WTC11 (cell line): ENCODE measurements at places on chromosomes 2 and 18.

- no peak for DNase-seq
These were observed 140.0 kb downstream of the AGPS start for GRCh38 chr2:177532567-177532966.

DNA sequence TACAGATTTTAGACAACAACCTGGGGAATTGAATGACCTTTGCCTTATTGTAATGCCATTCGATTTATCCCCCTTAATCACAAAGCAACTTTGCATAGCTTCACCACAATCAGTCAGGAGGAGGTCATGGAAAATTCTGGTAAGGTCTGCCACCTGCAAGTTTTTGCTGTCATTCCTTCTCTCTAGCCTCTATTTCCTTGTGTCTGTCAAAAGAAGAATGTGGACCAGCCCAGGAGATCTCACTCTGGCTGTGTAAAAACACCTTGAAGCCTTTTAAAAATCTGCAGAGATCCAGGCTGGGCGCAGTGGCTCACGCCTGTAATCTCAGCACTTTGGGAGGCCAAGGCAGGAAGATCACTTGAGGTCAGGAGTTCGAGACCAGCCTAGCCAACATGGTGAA is 74.1 kb upstream of the BZW1 start:
- no peak for DNase-seq

DNA sequence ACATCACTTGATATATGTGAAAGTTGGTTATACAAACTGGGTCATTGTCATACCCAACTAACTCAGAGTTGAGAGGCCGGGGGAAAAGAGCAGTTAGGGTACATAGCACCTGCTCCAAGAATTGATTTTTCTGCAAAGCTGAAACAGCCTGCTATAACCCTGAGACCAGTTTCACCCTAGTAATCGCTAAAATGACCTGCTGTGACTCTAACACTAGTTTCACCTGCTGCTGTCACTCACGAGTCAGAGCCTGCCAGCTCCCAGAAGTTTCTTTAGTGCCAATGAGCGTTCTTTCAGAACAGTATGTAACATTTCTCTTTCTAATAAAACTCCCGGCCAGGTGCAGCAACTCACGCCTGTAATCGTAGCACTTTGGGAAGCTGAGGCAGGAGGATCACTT is 28.0 kb downstream of the SRSF7 start:
- no peak for DNase-seq

- DNase-seq, result no peak
These were observed 246.0 kb upstream of the LYPD1 start for GRCh38 chr2:132915812-132916549.

GRCh38 chr18:50870138-50870845 is 8.6 kb upstream of the ME2 start:
- no peak for DNase-seq

DNA sequence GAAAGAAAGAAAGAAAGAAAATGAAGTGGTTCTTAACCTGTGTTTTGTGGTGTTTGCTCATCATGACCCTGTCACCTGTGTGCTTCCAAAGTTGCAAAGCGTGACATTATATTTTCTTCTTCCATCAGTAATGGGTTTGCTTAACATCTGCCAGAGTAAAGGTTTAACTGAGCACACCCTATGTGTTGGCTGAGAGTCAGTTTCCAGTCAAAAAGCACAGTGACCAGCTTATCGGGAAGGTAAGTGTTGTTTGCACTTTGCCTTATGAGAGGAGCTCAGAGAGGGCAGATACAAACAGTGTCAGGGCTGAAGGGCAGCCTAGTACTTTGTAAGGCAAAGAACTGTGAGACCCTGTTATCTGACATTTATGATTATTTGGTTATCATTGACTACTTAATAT is 406.2 kb upstream of the CWC22 start:
- DNase-seq, result no peak

- DNase-seq, result no peak
These were observed 137.4 kb upstream of the ALKAL2 start for GRCh38 chr2:425243-425642.

GRCh38 chr2:16655905-16656642 is 9.6 kb downstream of the CYRIA start:
- no peak for DNase-seq

DNA sequence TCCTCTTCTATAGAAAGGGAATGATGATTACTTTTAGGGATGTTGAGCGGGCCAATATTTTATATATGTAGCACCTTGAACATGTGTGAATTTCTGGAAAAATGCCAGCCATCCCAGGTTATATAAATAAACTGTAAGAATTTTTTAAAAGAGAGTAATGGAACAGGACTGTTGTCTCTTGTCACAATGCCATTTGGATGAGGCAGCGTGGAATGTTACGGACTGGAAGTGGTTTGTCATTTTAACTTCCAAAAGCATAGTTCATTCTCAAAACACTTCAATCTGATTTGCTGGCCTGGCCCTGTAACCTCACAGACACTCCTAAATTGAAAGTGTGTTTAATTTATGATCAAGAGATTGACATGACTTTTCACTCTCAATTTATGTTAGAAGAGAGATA is 70.8 kb downstream of the TPGS2 start:
- no peak for DNase-seq

DNA sequence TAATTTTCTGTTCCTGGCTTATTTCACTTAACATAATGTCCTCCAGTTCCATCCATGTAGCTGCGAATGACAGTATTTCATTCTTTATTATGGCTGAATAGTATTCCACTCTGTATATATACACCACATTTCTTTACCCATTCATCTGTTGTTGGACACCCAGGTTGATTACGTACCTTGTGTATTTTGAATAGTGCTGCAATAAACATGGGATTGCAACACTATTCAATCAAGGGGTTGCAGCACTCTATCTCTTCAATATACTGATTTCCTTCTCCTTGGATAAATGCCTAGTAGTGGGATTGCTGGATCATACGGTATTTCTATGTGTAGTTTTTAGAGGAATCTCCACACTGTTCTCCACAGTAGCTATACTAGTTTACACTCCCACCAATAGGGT is 61.3 kb downstream of the THADA start:
- DNase-seq, result no peak

GRCh38 chr2:43376523-43377198 is 150.3 kb upstream of the ZFP36L2 start:
- DNase-seq, result no peak

GRCh38 chr2:233418761-233419546 is 64.7 kb downstream of the DGKD start:
- no peak for DNase-seq

DNA sequence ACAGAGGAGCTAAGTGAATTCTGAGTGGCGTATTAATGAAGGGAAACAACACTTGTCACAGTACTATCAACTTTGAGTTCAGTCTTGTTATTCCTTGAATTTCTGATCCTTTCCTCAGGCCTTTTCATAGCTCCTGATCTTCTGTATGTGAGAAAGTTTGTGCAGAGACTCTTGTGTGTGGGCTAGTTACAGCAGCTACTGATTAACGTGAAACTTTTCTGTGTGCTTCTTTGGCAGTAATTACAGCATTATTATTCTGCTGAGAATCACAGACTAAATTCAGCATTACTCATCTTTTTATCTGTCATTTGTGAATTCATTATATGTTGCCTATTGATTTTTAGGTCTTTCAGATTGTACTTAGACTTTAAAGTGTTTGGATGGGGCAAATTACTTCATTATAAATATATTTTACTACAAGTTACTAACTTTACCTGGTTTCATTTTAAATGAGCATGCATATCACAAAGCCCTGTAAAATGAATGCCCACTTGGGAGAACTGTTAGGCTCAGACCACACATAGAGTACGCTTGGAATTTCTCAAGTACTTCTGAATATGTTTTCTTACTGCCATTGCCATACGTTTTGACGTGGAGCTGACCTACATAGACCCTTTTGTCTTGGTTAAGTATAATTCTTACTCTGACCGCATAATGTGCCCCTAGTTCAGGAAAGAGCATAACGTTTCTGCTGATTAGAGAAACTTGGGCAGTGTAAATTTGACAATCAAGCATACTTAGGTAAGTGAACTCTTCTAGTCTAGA is 36.2 kb downstream of the CREB1 start:
- no peak for DNase-seq

DNA sequence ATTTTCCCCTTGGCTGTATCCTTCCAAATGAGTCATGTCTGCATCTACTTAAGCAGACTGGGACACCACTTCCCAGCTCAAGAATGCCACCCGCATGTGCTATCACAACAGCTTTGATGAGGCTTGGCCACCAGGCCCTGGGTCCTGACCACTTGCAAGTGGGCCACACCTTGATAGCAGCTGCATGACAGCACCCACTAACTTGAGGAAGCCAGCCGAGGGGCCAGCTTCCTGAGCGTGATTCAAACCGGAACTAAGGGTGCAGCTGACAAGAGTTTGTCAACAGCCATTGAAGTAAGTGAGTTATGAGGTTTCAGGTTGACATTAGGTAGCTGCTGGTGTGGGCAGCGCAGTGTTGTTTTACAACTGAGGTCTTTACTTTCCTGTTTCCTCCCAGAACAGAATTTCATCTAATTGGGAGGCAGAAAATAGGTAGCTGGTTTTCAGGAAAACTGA is 54.4 kb downstream of the EPHA4 start:
- DNase-seq, result no peak

DNA sequence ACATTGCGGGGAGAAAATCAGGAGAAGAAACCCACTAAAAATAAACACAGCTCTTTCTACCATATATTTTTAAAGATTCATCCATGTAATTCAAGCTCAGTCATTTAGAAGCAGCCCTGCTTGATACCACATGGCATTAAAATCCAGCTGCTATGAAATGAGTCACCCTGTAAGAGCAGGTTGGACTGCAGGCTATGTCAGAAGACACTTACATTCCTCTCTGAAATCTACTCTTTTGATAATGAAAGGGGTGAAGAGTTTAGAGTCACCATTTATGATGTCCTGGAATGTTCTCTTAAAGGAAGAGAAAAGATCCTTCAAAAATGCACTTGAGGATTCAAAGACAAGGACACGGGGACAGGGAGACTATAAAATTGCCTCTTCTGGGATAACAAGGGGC is 100.6 kb upstream of the APCDD1 start:
- DNase-seq, result no peak

DNA sequence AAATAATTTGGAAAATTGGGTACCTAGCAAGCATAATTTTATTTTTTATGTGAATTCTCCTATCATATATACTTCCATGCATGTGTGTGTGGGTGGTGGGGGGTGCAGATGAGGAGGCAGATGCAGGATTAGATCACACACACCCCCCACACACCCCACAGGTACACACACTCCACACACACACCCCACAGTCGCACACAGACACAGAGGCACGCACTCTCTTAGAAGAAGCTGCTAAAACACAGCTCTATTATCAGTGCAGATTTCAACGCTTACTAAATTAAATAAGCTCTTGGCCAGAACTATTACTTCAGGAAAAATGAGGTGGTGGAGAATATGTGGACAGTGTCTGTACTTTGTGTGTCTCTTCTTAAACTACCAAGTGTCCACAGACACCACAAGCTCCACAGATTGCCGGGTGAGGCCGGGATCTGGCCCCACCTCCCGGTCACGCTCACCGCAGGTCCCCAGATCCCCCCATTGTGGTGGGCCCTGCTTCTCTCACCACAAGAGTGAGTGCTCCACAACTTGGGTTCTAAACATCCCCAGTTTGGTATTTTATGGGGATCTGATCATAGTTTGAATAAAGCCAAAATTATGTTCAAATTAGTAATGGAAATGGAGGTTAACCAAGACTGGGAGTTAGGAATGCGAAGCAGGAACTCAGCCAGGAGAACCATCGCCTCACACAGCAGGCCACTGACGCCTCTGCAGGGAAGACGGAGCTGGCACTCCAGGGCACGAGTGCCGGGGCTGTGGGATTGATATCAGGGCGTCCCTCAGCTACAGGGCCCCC is 102.1 kb downstream of the PXDN start:
- no peak for DNase-seq

DNA sequence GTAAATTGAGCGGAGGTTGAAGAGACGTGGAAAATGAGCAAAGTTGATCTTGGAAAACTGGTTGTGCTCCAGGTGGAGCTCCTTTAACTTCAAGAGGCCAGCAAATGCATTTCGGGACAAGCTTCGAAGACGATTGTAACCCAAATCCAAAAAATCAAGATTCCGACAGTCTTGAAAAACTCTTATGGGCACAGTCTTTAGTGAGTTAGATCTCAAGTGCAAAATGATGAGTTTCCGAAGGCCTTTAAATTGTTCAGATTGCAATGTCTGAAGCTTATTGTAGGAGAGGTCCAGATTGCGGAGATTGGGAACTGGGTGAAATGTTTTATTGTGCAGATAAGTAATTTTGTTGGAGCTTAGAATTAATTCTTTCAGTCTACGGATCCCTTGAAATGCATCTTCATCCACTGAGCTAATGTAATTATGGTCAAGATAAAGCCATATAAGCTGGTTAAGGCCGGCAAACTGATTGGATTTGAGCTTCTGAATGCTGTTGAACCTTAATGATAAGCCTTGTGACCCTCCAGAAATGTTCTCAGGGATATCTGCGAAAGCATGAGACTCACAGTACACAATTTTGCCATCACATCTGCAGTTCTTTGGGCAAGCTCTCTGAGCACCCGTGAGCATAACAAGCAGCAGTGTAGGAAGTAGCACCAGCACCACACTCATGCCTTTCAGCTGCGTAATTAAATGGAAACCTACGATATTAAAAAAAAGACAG is 2.9 kb downstream of the LRRTM4 start:
- no peak for DNase-seq

DNA sequence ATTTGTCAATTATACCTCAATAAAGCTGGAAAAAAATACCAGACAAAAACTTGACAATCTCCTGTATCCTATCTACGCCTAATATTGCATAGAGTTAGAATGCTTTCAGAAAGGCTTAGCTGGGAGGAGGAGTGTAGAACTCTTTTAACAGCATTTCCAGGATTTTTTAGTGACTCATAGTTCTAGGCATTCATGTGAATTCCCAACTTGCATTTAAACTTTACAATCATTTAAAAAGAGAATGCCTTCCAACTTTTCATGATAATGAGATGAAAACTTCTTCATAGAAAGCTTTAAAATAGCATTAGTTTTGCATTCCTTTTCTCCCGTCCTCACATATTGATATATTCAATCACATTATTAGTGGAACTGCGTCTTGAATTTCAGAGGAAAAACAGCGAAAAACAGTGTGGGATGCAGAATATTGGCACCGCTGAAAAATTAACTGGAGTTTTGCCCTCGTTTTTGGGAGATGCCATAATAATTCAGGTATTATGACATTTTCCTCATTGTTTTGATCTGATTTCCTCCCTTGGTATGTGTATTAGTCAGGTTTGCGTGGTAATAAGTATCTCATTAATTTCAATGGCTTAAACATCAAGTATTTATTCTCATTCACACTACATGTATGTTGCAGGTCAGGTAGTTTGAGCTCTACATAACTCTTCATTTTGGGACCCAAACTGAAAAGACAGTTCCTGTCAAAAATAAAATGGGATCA is 293.2 kb upstream of the FIGN start:
- DNase-seq, result no peak

GRCh38 chr2:102226171-102226570 is 39.3 kb downstream of the IL1RL2 start:
- no peak for DNase-seq

GRCh38 chr18:9604348-9604747 is 10.0 kb downstream of the PPP4R1 start:
- no peak for DNase-seq
